CD4-positive, alpha-beta T cell (primary cell): ENCODE measurements at places on chromosomes 16 and 17.

- DNase-seq: no peak
These were observed 114.5 kb downstream of the BANP start for GRCh38 chr16:88065747-88066142.

- no peak for DNase-seq
These were observed 1.9 kb downstream of the MED11 start for GRCh38 chr17:4733073-4733531.

DNA sequence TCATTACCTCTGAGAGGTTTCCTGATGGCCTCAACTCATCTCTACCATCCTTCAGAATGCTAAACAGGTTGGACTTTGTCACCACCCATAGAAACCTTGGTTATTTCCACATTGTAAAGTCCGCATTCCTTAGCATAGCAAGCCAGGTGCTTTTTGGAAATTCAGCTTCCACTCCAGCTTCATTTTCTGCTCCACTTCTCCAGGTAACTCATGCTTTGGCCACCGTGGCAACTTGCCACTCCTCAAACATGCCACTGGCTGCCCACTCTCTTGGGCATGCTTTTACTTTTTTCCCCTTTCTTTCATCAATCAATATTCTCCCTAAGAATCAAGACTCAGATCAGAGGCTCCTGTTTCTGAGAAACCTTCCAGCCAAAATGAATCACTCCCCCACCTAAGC lies 203.3 kb downstream of the CA10 start:
- no peak for DNase-seq

DNA sequence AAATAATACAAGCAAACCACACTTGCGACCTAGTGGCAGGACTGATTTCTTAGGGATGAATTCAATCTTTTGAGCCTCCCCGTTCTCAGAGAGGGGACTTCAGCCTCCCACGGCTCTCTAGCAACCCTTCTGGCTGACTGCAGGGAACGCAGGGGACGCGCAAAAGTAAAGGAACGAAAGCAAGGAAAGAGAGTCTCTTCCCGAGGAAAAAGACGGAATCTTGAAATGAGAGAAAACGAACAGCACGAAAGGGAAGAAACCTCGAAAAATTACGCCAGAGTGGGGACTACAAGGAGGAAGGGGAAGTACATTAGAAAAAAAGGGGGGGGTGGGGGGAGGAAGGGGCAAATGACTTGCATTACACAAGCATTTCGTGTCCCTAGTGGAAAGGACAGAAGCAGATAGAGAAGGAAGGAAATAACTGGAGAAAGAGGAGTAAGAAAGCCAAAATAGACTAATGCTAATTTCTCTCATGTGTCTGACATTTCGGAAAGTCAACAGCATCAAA lies 1.2 kb downstream of the GRB2 start:
- DNase-seq: peak; percentile 65

DNA sequence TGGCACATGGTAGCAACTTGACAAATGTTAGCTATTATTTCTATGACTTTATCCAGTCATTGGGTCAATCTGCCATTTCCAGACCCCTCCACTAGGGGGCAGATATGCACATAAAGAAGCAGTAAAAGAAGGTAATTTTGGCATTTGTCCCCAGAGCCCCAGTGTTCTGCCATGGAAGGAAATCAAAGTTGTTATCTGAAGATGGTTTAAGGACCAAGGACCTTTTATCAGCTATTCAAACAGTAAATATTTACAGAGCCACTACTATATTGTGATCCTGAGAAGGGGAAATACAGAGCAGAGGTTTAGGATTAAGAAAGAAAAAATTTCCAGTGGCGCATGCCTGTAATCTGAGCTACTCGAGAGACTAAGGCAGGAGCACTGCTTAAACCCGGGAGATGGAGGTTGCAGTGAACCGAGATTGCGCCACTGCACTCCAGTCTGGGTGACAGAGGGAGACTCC lies 20.0 kb downstream of the TRAF4 start:
- peak; percentile 75 for DNase-seq
